Hepatocyte (in vitro differentiated cells): ENCODE measurements at places on chromosomes 16 and 17.

DNA sequence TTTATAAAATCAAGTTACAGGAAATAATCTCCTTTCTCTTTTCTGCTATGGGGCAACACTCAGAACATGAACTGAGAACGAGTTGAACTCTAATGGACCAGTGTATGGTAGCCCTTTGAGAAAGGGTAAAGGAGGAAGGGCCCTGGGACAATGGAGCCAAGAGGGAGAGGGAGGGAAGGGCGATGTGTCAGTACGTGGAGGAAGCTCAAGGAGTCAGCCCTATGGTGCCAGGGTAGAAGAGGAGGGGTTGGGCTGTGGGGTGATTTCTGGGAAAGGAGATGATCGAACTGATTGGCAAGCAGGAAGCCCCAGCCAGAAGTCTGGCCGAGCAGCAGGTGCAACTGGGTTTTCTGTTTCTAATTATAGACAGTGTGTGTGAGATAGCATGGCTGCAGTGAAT, 4.3 kb upstream of the WIPI1 start:
- no peak for DNase-seq

DNA sequence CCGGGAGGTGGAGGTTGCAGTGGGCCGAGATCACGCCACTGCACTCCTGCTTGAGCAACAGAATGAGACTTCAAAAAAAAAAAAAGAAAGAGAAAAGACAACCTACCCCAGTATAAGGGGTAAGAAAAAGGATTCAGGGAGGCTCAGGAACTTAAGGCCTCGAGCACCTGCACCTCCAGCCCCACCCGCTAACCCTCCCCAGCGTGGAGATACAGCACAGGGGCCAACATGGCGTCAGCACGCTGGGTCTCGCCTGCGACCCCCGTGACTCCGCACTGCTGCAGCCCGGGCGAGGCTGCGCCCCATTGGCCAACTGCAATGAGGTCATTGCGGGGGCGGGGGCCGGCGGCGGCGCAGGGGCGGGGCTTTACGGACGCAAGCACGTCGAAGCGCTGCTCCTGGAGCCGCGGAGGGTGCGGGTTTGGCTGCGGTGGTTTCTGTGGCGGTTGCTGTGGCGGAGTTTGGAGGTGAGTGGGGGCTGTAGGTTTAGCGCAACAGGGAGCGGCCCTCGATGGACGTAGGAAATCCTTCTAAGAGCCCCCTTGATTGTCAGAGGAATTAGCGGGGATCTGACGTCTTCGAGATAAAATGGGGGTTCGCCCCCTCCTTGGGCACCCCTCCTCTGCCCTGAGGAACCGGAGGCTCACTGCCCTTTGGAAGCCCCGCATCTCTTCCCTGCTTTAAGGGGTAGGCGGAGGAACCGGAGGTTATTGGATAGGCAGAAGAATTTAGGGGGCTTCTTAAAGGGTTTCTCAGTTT, at the start of gene ATP6V0A1:
Gene ATP6V0A1, plus strand, starts transcription at position 382 of the 759 bp plus-strand sequence. CDS start 2,017 bp downstream, outside the sequence.
- DNase-seq: peak; percentile 95

- no peak for DNase-seq
Observed at GRCh38 chr17:27985736-27986399, 56.6 kb upstream of the NLK start.

- DNase-seq: no peak
Observed at GRCh38 chr16:19115148-19116021, 1.6 kb downstream of the ITPRIPL2 start.

DNA sequence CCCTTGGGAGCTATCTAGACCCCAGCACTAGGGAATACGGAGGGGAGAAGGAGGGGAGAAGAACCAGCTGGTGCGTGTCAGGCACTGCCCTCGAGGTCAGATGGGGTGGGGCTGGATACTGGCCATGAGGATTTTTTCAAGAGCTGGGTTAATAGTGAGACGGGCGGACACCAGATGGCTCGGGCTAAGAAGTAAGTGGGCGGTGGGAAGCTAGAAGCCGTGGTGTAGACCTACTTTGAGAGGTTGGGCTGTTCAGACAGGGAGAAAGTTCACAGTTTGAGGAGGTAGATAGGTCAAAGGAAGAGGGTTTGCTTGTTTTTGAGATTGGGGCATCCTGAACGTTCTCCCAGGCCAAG, 303.8 kb downstream of the SEC14L1 start:
- no peak for DNase-seq

GRCh38 chr16:46731691-46732555, 16.2 kb downstream of the MYLK3 start:
- DNase-seq: no peak

DNA sequence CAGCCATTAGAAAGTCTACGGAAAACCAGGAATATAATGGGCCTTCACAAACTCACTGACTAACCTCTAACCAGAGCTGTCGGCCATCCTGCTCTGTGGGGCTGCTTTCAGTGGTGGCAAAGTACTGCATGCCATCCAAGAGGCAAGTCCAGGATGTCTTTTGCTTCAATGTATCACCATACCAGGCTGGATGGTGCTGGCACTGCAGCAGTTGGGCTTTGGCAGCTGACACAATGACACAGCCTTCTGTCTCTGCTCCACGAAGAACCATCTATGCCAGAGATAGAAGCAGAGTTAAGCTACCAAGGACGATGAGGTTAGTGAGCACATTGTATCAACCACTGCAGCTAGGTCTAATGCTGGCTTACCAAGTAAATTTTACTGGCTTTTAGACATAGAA, 9.7 kb upstream of the RSKR start:
- no peak for DNase-seq

- no peak for DNase-seq
Observed at GRCh38 chr16:27232061-27232900, 29.0 kb downstream of the KDM8 start.

- DNase-seq: no peak
Observed at GRCh38 chr16:66751992-66752322, 548 bp upstream of the DYNC1LI2 start.

DNA sequence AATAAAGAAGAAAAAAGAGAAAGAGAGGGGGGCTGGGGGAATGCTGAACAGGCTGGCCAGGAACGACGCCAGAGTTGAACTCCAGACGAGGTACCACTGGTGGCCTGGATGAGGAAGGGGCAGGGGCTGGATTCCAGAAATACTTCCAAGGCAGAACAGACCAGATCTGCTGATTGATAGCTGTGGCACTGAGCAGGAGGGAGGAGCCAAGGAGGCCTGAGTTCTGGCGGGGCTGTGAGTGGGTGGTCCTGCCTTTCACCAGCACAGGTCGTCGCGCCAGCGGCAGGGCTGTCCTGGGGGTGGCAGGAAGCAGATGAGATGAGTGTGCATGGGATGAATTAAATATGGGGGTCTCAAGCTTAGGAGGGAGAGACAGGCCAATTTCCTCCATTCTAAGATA, 5.5 kb downstream of the CCDC42 start:
- DNase-seq: peak; percentile 37

GRCh38 chr17:75326226-75326848, 37.1 kb upstream of the SLC25A19 start:
- no peak for DNase-seq

GRCh38 chr16:89311636-89312035, 94.1 kb downstream of the ZNF778 start:
- no peak for DNase-seq

- no peak for DNase-seq
Observed at GRCh38 chr16:89308391-89309333, 91.2 kb downstream of the ZNF778 start.

DNA sequence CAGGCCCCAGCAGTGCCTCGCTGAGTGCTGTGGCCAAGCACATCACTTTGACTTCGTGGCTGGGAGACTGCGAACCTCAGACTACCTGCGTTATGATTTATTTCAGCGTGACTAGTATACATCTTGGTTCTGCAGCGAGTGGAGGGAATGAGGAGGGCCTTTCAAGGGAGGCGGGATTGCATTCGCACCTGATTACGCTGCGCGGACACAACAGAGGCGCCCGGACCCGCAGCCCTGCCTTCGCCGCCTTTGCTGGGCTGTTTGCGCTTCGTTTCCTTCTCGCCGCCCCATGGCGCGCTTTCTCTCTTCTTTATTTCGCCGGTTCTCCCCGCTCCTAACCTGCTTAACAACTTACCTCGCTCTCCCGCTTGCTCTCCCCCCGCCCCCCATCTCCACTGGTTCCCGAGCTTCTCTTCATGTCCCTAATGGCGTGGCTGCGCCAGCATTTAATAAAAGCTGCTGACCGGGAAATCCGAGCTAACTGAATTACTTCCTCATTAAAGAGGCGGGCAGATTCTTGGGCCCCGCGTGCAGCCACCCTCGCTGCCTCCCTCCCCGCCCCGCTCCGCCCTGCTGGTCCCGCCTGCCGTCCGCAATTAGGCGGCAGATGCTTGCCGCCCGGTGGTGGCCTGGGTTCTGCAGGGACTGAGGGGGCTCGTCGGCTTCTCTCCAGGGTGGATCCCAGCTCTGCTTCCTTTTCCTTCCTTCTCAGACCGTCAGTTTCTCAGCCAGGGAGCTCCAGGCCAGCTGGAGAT, 257.6 kb upstream of the SDK2 start:
- DNase-seq: peak; percentile 50

DNA sequence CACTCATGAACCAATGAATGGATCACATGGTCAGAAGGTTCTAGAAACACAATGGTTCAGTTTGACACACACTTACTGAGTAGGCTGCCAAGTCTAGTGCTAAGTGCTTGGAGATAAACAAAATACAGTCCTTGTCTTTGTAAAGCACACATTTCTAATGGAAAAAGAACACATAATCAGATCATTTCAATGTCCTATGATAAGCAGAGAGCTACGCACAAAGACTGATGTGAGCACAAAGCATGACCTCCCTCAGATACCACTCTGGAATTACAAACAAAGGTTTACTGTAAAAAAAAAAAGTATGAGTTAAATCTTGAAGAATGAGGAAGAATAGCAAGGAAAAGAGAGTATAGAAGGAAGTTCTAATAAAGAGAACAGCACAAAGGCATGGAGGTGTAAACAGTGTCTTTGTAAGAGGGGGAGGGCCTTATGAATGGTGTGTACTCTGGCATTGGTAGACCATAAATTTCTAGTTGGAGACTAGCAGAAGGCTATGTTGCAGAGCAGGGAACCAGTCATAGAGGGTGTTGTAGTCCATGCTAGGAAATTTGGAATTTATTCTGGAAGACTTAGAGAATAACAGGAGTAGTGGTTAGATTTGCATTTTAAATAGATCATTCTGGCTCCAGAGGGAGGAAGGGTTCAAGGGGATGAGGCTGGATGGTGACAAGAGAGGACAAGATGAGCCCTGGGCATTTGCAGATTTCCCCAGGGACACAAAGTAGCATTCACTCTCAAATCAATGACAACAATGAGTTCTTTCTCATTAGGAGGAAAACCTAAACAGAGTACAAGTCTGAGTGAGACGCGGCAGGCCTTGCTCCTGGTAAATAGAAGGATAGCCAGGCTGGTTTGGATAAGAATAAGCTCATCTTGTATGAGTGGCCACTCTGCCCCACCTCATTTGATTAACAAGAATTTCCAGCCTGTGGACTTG, 468.0 kb downstream of the TOX3 start:
- no peak for DNase-seq

DNA sequence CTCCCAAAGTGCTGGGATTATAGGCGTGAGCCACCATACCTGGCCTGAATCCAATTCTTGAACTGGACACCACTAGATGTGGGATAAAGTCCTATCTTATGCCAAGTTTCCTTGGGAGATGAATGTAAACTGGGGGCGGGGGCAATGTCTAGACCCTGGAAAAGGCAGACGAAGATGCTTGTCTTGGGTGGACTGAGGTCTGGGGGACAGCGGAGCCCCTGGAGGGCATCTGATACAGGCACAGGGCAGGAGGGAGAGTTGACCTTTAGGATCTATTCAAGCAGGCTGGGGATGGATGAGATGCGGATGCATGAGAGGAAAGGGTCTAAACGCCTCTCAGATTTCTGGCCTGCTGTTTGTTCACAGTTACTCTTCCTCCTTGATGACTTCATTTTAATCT, 11.7 kb downstream of the C1QTNF1 start:
- DNase-seq: no peak

GRCh38 chr16:35011-35677, 18.3 kb downstream of the POLR3K start:
- no peak for DNase-seq

- no peak for DNase-seq
Observed at GRCh38 chr16:28208824-28209223, 2.9 kb downstream of the XPO6 start.

GRCh38 chr17:9750524-9750923, 40.9 kb downstream of the DHRS7C start:
- DNase-seq: no peak

DNA sequence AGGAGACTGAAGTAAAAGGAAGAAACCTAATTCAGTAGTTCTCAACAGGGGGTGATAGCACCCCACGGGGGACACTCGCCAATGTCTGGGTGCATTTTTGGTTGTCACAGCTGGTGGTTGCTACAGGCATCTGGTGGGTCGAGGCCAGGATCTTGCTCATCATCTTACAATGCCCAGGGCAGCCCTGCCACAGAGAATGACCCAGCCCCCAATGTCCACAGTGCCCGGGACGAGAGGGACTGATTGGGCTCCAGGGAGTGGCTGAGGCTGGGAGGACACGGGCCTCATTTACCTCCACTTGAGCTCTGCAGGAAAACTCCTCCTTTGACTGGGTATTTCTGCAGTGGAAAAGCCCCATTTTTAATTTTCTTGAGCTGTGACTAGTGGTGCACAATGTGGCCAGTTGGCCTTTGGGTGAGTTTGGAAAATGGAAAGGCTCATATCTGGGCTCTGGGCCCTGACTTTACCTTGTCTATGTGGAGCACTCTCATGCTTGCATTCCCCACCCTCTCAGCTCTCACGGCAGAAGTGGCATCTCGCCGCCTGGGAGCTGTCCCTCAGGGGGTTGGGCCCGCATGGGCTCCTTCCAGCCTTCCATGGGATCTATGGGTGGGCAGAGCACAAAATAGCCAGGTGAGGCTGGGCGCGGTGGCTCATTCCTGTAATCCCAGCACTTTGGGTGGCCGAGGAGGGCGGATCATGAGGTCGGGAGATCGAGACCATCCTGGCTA, 37.7 kb upstream of the IRF8 start:
- no peak for DNase-seq

DNA sequence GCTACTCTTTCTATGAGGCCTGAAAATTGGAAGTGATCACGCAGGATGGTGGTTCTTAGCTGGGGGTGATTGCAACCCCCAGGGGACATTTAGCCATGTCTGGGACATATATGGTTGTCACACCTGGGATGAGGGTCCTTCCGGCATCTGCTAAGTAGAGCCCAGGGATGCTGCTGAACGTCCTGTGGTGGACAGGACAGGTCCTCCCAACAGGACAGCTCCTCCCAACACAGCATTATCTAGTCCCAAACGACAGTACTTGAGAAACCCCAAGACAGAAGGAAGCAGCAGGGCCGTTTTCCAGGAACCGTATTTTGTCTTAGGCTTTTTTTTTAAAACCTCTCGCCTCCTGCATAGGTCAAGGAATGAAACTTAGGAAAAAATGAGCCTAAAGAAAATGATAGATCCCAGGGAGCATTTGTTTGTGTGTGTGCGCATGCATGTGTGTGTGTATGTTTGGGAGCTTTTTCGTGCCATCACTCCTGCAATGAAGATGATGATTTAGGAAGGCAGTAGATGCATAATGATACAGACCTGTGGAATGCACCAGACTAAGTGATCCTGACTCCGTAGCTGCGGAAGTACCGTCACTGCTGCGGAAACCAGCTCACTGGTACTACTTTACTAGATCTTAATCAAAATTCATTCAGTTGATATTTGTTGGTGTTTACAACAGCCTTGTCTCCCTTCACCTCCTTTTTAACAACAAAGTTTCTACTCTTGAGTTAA, 118.2 kb downstream of the SNX29 start:
- no peak for DNase-seq

GRCh38 chr16:67647111-67647651, 2.2 kb downstream of the CARMIL2 start:
- no peak for DNase-seq

- no peak for DNase-seq
Observed at GRCh38 chr16:66525396-66526180, 24.3 kb downstream of the TK2 start.
